ENCODE measurements at places on chromosomes 5 and 9.

- no peak for DNase-seq
Observed at GRCh38 chr5:142280066-142281007, 44.5 kb downstream of the SPRY4 start.

DNA sequence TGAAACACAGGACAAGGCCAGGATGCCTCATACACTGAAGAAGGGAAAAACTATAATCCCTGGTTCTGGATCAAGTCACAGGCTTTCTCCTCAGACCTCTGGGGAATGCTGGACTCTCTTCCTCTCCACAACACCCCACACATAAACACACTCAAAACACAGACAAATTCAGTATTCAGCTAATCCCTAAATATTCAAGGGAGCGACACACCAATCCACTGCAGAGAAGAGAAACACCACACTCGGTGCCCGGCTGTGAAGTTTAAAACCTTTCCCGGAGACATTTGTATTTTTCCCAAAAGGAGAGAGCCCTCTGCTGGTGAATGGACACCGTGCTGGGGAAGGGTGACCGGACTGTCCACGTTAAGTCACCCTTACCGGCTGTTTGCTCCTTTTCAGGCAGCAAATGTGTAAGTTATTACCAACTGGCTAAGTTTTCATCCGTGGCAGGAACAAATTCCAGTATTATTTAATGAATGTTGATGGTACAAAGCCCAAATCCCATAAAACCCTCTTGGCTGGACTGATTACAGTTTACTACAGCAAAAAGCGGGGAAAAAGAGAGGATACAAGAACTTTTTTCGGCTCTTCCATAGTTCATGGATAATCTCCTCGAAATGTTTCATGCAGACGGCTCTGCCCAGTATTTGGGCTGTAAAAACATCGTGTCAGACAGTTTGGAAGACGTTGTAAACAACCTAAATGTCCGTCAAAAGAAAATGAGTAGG, 130.9 kb upstream of the SLC30A5 start:
- no peak for DNase-seq

DNA sequence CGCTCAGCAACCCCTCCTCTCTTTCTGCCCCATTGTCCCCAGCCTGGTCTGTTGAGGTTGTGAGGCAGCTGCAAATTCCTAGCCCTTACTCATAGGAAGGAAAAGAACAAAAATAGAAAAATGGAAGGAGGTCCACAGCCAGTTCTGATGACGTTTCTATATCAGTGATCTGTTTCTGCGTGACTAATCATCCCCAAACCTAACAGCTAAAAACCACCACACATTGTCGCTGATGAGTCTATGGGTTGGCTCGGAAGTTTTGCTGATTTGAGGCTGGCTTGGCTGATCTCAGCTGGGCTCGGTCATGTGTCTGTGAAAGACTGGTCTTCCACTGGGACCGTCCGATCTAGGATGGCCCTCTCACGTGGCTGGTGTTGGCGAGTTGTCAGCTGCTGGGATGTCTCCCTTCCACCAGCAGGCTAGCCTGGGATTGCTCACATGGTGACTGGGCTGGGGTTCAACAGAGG, 200.6 kb upstream of the ZNF618 start:
- DNase-seq, result no peak

DNA sequence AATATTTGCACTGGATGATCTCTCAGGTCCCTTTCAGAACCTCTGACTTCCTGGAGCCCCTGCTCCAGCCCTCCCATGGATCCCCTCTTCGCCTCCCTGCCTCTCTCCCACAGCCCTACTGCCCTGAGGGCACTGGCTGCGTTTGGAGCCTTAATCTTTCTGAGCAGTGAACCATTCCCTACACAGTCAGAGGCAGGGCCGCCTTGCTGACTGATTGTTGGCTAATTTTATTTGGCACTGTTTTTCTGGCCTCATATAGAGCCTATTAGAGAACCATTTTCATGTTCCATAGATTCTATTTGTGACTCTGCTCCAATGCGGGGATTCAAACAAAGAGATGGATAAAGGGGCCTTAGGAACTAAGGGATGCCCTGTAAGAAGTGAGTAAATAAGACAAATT, 91.1 kb downstream of the BRINP1 start:
- DNase-seq, result no peak

GRCh38 chr5:133967698-133968203, 674 bp downstream of the C5orf15 start:
- DNase-seq, result no peak

DNA sequence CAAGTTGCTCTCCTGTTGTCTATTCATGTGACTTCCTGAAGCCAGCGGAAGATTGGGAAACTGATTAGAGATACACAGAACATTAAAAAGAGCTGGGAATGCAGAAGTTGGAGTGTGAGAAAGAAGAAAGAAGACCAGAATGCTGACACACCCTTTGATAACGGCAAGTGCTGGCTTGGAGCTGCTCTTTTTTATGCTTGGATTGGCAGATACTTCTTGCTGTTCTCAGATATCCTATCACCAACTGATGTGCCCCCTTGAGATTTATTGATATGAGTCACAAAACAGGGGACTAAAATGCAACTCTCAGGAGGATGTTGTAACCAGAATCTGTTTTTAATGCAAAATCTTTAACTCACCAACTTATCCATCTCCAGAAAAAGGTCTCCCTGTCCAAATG, 56.0 kb upstream of the ASTN2 start:
- DNase-seq, result no peak

DNA sequence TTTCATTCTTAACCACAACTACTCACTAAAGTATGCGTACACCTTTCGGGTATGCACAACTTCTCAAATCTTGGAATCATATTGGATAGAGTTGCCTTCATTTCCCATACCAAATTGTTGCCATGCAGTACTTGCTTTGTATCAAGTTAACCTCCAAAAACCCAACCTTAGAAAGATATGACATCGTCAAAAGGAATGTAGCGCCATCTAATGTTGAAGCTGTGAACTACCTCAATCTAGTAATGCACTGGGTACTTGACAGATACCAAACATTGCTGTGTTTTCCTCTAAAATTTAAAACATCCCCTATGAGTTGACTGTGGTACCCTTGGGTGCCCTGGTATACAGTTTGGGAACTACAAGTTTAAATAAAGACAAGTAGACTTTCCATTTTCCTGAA, 318.4 kb downstream of the ARL15 start:
- no peak for DNase-seq

- DNase-seq, result no peak
Observed at GRCh38 chr9:111034898-111035539, 3.3 kb downstream of the LPAR1 start.

- no peak for DNase-seq
Observed at GRCh38 chr5:105954341-105954740, 1716.4 kb downstream of the EFNA5 start.

- DNase-seq, result no peak
Observed at GRCh38 chr5:37396352-37396751, 17.2 kb downstream of the WDR70 start.

DNA sequence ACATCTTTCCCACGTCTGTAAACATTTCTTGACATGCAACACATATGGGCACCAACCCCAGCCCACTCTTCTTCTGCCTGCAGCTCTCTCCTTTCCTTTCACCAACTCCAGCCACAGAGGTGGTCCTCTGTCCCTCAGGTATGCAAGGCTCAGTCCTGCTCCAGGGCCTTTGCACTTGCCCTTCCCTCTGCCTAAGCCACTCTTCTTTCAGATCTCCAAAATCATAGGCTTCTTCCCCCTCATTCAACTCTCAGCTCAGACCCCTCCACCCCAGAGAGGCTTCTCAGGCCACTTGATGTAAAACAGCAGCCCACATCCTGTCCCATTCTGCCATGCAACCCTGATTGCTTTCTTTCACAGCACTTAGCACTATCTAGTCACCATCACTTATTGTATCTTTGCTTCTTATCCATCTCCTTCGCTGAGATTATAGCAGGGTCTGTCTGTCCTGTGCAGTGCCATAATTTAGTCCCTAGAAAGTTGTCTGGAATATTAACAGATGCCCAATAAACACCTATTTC, 3.4 kb downstream of the LIFR start:
- no peak for DNase-seq

GRCh38 chr5:1127959-1128785, 16.3 kb upstream of the SLC12A7 start:
- no peak for DNase-seq

GRCh38 chr9:131594906-131595665, 49.8 kb downstream of the PRRT1B start:
- DNase-seq, result no peak

- no peak for DNase-seq
Observed at GRCh38 chr5:154086641-154087040, 47.9 kb downstream of the MFAP3 start.

DNA sequence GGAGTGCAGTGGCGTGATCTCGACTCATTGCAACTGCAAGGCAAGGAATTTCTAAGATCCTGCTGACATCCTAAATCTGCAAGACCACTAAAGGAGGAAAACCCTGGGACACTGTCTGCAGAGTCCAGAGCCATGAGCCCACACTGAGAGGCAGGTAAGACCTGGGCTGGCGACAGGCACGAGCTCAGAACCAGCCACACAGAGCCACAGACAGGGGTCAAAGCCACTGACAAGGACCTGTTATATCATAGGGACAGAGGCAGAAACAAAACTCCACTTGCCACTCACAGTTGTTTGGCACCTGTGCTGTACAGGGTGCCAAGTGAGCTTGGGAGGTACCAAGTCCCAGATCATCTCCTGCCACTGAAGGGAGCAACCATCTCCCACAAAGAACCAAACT, 34.2 kb downstream of the IPPK start:
- no peak for DNase-seq

DNA sequence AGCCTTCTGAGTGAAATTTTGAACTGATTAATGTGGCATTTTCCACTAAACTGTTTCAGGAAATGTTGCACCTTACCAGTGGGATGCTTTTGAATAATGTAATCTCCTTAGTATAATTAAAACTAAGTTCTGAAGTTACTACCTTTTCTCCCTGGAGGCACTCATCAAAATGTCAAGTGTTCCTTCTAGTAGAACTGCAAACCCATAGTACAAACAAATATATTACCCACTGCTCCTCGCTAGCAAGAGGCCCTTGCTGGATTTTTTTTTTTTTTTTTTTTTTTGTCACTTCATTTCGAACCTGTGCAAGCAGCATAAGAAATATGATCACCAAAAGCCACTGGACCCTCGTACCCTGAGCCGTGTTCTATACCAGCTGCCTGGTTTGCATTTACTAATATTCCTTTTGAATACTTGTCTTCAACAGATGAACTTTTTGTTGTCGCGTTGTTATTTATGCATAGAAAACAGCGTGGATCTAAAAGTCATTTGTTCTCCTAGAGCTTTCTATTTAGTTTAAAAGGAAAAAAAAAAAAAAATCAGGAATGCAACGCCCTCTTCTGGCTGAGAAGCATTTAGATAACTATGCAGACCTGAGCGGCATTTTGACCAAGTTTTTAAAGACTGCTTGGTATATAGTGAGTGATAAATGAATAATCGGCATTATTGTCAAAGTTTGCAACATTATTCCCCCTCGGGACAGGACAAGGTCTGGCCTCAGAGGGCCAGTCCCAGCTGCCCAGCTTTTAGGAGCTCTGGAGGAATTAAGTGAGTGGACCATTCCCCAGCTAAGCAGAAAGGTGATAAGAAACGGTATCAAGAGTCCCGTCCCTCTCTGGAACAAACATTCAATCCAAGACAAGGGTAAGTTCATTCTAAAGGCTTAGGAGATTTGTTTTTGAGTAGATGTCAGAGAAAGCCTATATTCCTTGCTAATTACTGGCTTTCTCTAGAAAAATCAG, 162.5 kb upstream of the KIF2A start:
- no peak for DNase-seq

GRCh38 chr9:76161541-76161940, 232.7 kb downstream of the RFK start:
- DNase-seq, result no peak

- no peak for DNase-seq
Observed at GRCh38 chr5:93791518-93791972, 50.1 kb upstream of the POU5F2 start.

DNA sequence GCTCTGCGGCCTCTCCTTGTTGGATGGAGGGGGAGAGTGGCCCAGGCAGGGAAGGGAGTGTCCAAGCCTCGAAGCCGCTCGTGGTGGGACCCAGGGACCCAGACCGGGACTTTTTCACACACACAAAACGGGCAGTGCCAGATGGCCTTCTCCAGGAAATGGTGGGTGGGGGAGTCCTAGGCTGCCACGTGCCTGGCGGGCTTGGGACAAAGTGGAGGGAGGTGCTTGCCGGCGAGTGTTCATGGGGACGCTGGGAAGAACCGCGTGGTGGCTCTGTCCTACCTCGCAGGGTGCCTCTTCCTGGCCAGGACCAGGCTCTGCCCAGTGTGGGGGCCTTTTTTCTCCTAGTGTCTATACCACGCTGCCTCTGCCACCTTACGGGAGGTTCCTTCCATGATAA, 155.0 kb upstream of the COL5A1 start:
- DNase-seq, result no peak

DNA sequence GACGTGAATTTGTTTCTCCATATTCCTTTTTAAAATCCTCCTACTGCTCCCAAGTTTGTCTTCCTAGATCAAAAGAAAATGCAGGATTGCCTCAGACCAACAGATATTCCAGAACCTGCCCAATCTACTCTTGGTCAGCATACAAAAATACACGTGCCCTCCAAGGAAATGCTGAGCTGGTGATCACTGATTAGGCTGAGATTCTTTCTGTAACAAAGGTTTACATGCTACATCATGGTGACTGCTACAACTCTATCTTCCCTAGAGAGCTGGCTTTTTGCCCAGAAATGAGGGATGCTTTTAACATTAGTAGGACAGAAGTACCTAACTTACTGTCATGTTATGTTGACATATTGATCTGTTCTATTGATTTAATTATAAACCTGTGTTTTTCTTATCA, 35.5 kb downstream of the OR2Y1 start:
- no peak for DNase-seq

- DNase-seq, result no peak
Observed at GRCh38 chr5:131389096-131389868, 125.4 kb downstream of the CDC42SE2 start.

GRCh38 chr5:9761706-9762105, 131.6 kb upstream of the TAS2R1 start:
- no peak for DNase-seq

DNA sequence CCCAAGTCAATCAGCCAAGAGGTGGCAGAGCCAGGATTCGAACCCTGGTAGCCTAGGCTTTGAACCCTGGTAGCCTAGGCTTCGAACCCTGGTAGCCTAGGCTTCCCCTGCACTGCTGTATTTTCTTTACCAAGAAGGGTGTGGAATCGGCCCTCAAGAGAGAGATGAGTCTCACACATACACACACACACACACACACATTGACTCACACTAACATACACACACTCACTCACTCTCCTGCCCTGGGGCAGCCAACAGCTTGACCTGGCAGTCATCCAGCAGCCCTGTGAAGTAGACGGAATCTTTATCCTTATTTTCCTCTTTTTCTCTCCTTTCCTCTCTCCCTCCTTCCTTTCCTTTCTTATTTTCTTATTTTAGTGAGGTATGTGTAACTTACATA, 55.4 kb upstream of the RPL26L1 start:
- DNase-seq, result no peak

DNA sequence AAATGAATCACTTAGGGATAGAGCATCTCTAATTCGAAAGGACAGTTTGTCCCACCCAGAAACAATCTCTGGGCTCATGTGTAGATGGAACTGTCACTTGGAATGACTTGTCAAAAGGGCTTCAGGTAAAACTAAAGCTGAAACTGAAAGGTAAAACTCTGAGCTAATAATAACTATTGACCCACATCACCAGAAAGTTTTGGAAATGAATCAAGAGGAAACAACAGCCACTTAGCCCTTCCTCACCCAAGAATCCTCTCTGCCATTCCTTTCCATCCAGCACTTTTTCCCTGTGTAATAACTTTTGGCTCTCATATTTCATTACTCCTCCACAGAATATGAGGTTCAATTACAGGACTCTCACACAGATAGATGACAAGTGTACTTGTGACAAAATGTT, 14.0 kb upstream of the GLRX start:
- no peak for DNase-seq

Measured in GM19239 (cell line).